ENCODE measurements at places on chromosomes 13 and 19.

DNA sequence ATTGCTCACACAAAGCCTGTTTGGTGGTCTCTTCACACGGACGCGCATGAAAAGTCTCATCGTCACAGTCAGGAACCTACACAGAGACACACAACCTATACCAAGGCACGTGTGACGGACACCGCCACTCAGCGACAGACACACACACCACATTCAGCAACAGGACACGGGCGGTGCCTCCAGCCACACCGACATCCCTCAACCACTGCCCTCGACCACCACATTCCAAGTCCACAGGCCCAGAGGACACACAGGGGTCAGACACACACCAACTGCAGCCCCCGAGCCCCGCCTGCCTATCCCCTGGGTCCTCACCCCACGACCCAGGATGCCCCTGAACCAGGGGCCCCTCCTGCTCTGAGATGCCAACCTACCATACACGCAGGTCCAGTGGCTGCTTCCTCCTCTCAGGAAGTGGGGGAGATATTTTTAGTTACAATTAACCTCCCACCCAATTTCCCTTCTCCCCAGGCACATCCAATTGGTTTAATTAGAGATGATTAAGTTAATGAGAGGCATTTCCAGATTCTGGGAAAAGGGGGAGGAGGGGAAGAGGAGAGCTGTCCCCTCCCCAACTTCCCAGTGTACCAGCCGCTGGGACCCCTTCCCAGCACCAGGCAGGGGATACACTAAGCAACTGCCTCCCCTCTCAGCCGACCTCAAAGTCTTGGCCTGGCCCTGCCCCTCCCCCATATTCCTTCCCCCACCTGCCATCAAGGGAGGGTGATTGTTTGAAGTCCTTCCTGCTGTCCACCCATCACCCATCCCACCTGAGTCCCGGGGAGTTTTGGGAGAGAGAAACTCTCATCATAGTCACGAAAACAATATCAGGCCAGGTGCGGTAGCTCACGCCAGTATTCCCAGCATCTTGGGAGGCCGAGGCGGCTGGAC is 20.4 kb downstream of the MEIS3 start:
- no peak for DNase-seq

- no peak for DNase-seq
Observed at GRCh38 chr19:20151617-20152145, 15.3 kb upstream of the ZNF486 start.

DNA sequence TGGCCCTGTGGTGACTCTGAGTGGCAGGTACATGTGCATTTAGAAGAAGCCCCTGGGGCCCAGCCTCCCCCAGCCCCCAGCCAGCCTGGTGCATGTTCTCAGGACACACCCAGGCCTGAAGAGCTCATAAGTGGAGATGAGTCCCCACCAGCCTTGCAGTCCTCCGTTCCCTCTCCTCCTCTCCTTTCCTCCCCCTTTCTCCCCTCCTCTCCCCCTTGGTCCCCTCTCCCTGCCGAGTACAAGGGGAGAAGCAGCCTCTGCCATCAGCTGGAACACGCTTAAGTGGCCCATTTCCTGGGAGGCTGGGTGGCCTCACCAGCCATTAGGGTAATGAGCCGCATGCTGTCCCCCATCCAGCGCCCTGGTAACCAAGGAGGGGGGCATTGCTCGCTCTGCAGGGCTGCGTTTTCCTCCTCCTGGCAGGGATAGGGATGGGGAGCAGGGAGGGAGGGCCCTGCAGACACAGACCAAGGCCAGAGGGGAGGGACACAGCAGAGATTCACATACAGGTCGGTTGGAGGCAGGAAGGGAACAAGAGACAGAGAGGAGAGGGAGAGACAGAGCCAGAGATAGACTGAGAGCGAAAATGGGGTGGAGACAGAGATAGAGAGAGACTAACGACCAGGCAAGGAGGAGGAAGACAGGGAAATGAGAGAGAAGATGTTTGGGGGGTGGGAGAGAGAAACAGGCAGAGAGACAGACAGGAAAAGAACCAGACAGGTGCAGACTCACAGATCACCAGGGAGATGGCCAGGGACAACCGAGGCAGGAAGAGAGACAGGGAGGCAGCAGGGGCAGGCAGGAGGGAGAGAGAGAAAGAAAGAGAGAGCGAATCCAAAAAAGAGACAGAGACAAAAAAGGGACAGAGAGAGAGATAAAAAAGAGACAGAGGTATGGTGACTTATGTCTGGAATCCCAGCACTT is 19.3 kb upstream of the DPP9 start:
- DNase-seq = no peak

GRCh38 chr19:10998666-10999065 is 37.8 kb downstream of the SMARCA4 start:
- DNase-seq = no peak

DNA sequence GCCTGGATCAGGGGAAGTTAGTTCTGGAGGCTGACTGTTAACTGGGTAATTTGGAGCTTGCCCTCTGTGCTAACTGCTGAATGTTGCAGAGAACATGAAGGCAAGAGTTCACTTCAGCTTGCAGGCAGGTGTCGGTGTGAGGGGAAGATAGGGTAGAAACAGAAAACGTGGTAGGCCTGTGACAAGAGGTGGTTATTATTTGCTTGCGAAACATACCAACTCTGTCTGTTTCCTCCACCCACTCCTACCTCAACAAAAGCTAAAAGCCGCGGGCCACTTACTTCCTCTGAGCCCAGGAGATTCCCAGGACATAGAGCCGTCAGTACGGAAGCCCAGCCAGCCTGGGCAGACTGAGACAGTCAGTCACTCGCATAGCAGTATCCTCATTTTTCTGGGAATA is 119.2 kb upstream of the ABCC4 start:
- DNase-seq = no peak

DNA sequence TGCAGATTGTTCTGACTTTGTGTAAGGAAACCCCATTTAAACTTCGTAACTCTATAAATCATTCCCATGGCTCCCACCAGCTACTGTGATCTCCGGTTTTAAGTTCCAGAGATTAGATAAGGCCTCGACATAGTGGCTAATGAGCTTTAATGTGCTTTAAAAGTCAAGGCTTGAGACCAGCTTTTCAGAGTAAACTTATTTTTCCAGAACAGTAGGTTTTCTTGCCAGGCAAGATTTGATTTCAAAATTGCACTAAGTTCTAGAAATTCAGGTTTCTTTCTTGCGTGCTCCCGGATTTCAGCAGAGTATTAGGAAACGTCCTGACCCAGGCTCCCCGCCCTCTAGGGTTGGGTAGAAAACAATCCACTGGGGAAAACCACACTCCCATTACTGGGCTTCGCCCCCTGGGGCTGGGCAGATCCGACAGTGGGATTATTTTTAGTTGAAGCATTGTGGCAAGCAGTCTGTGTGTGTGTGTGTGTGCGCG is 43.3 kb downstream of the CRYL1 start:
- no peak for DNase-seq

DNA sequence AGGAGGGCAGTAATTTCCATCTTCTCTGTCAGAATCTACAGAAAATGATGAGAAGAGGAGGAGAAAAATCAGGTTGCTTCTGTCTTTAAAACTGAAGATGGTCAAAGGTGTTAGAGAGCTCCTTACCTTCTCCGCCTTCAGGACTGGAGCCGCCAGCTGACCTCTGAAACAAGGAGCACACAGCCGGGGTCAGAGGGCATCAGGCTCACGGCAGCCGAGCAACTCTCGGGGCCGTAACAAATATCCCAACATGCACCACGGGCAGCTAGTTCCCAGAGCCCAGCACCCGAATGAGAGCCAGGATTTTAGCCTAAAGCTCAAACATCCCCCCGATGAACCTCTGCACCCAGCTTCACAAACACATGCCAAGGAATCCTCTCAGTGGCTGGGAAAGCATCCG is 27.6 kb downstream of the CAPS start:
- no peak for DNase-seq

DNA sequence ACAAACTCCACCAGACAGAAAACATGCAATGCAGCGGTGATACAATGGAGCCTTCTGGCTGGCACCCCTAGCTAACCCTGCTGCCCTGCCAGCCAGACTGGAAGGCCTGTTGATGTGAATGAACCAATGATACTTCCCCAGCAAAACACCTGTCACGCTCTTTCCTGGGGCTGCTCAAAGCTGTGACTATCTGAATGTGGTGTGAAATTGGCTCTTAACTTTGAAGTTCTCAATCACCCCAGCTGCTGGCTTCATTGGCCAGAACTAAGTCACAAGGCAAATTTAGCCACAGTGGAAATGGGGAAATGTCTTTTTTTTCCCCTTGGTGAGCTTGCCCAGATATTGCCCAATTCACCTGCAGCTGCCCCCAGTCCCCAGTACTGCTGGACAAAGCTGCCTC is 147.3 kb downstream of the SLC7A1 start:
- no peak for DNase-seq

GRCh38 chr13:78121459-78122348 is 203.1 kb upstream of the EDNRB start:
- peak; percentile 62 for DNase-seq

- DNase-seq = no peak
Observed at GRCh38 chr19:16062789-16063188, 13.5 kb upstream of the TPM4 start.

DNA sequence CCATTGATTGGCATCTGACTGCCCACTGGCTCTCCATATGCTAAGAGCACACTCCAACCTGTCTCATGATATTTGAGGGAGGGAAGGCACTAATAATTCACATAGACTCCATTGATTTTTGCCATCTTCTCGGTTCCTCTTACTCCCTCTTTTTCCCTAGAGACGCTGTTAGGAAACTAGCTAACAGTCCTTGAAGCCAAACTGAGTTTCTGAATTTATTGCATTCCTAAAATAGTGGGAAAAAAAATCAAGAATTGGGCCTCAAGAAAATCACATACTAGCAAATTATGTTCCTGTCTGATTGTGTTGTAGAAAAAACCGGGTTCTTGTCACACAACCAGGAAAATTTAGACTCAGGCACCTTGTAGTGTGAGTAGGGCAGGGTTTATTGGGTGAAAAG is 86.4 kb upstream of the SLC7A1 start:
- DNase-seq = no peak

DNA sequence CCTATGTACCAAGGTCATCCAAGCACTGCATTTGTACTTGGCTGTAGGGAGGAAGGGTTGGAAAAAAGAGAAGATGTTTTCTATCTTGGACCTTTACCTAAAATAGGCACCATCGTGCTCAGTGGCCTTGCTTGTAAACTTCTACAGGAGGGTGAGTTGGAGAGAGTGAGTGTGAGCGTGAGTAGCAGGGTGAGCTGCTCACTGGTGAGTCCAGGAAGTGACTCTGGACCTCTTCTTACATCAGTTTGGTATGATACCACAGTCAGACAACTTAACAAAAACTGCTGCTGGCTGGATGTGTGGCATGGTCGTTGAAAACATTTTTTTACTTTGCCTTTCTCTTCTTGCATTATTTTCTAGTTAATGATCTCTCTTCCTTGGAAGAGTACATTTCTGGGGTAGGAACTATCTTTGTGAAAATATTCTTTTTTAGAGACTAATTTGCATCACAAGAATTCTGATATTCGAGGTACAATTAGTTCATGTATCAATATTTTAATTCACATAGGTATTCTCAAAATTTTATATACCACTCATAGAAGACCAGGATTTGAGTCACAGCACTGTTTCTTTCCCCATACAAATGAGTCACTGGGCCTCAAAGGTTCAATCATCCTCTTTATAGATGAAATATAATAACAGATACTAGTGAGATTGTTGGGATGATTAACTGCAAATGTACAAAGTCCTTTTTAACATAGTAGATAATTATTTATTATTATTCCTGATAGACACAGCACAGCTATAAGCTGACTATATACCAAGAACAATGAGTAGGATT is 651 bp downstream of the SERPINE3 start:
- no peak for DNase-seq

GRCh38 chr19:6521718-6522646 is 8.8 kb upstream of the TNFSF9 start:
- DNase-seq = peak; percentile 90

DNA sequence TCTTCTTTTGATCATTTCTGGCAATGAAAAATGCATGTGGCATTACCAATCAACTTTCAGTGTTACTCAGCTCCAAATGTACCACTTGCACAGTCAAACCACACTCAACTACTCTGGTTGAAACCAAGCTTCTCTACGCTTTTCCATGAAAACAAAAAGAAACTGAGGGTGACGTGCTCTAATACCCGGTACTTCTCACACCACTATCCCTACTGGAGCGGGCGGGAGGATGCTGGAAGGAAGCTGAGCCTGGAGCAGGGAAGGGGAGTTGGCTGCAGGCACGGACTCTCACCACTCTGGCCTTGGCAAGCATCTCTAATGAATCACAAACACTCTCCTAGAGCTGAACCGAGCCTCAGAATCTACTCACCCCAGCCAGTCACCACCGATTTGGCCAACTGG is 48.2 kb downstream of the STK24 start:
- no peak for DNase-seq

DNA sequence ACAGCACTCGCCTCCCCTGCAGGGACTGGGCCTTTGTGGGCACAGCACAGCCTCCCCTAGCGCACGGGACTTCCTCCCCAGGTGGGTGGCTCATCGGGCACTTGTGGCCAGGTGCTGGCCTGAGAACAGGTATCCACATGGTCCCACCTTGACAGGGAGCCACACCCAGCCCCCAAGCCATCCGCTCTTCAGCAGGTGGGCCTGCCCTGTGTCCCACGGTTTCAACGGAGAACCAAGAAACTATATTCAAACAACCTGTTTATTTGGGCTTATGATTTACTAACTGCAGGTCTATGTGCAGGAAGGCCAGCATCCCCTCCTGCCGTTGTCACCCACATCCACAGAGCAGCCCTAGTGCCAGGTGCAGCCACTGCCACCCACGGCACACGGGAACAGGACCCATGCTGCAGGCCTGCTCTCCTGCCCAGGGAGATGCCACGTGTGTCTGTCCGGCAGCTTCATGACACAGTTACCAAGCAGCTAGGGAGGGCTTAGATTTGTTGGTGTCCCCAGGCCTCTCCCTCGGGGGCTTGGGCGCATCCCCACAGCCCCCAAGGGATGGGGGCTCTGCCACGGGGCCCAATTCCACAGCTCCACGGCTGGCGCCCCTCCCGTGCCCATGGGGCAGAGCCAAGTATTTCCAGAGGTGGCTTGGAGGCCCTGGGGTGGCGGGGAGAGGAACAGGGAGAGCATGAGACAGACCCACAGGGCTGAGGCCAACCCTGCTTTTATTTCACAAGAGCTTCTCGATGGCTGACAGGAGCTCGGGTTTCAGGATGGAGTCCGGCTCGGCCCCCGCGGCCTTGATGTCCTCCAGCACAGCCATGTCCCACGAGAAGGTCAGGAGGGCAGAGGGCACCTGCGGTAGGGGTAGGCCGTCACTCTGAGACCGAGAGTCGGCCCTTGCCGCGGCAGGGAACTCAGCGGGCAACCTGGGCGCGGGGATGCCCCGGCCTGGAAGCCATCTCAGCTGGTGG is 12.5 kb downstream of the UBXN6 start:
- DNase-seq = no peak

DNA sequence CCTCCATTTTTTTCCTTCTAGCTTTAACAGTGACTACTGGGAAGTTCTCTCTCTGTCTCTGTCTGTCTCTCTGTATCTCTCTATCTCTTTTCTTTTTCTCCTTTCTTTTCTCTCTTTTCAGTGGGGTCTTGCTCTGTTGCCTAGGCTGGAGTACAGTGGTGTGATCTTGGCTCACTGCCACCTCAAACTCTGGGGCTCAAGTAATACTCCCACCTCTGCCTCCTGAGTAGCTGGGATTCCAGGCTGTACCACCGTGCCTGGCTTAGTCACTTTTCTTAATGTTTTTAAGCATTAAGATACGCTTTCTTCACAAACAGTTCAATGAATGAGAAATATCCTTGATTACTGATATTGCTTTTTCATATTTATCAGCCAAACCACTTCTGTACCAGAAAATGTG is 13.1 kb downstream of the PCCA start:
- DNase-seq = peak; percentile 31

- DNase-seq = peak; percentile 69
Observed at GRCh38 chr13:26985285-26985878, 186.2 kb downstream of the USP12 start.

GRCh38 chr13:99406799-99407201 is 94.5 kb upstream of the TM9SF2 start:
- no peak for DNase-seq

Data from kidney glomerular epithelial cell (primary cell).